ENCODE measurements at places on chromosomes 13 and 19.

GRCh38 chr13:76812206-76812897 lies 73.9 kb downstream of the KCTD12 start:
- DNase-seq, result peak; percentile 77

DNA sequence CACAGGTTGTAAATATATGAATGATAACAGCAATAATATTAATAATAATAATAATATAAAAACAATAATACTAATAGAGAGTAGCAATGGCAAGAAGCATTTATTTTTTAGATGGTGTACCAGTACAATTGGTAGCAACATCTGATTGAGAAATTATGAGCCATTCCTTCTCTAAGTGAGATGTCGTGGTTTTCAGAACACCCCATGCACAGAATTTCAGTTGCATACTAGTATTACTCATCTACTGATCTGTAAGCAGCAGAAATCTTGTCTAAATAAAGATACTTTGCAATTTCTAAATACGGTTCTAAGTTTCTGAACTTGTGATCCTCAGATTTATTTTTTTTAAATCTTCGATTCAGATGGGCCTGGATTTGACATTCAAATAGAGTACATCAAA lies 788.0 kb upstream of the ATXN8OS start:
- no peak for DNase-seq

DNA sequence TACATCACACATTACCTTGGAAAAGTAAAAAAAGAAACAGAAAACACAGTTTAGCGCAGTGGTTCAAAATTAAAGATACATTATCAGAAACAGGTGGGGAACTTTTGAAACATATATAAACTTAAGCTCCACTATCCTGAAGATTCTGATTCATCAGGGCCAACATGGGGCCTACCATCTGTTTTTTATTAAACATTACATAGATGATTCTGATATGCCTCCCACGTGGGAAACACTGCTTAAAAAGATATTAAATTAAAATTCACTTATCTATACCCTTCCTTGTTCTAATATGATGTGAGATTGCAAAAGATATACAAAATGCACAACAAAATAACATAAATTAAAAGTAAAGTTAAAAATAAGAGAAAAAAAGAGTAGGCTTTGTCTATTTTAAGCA lies 125.0 kb downstream of the VWA8 start:
- peak; percentile 28 for DNase-seq

DNA sequence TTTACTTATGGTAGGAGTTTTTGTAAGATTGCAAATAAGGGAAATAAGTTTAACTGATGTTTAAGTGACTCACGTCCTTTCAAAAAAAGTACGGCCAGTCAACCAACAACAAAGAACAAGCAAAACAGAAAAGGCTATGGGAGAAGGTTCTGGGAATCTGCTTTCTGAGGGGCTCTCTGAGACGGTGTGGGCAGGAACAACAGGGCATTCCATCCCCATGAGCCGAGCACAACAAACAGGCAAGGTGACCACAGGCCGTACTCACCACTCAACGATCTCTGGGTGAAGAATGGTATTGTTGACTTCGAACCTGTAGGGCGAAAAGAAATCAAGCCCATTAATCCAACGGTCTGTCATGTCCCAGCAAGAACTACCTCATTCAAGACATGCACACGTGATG lies 43.8 kb downstream of the PEPD start:
- no peak for DNase-seq
